Activated T-cell treated with anti-CD3 and anti-CD28 coated beads, Interleukin-2, amount 50 U/mL, for 72 hours (primary cell): ENCODE measurements at places on chromosomes 7 and 10. TPM values are rescaled to one million over a fixed set of nuclear protein-coding genes. Genes with fewer than 3 reads are reported as not detected.

KDM7A gene
- total RNA-seq: 28.1 TPM

AGAP4 gene
- total RNA-seq: 34.0 TPM

HOXA3 gene
- not detected for total RNA-seq

GJC3 gene
- 1.7 TPM for total RNA-seq

BMPER gene
- total RNA-seq: not detected

SLC16A12 gene
- not detected for total RNA-seq

HK1 gene
- 143 TPM for total RNA-seq

- H3K36me3 ChIP-seq: peaks cover 7% of the 10 kb centered on the region
- H3K4me1 ChIP-seq: no peaks in the 10 kb centered on the region
- DNase-seq: no peak
- H3K4me3 ChIP-seq: no peak overlapping the region
- peaks cover 13% of the 10 kb centered on the region for H3K27me3 ChIP-seq
- no peak overlapping the region for H3K27ac ChIP-seq
Measured at GRCh38 chr10:31792745-31793144, 135.9 kb downstream of the ARHGAP12 start.

GRCh38 chr10:117442944-117443685, 67.9 kb upstream of the PDZD8 start:
- DNase-seq: peak; percentile 68
- no peak overlapping the region for H3K27ac ChIP-seq
- H3K4me1 ChIP-seq: no peaks in the 10 kb centered on the region
- H3K27me3 ChIP-seq: peaks cover 20% of the 10 kb centered on the region
- H3K36me3 ChIP-seq: peaks cover 5% of the 10 kb centered on the region
- H3K4me3 ChIP-seq: peak overlapping the region; percentile 22

DNA sequence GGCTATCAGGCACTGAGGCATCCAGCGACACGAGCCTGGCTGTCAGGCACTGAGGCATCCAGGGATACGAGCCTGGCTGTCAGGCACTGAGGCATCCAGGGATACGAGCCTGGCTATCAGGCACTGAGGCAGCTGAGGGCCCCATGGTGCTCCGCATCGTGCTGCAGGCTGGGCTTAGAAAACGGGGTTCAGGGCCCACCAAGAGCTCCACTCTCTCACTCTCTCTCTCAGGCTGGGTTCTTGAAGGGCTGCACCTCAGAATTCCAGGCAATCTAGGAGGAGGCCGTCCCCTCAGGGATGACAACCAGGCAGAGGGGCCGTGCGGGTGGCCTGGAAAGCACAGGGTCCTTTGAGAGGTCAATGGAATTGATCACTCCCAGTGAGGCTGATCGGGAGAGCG, 69.0 kb downstream of the CFAP46 start:
- H3K27me3 ChIP-seq: peaks cover 25% of the 10 kb centered on the region
- no peaks in the 10 kb centered on the region for H3K36me3 ChIP-seq
- H3K27ac ChIP-seq: no peak overlapping the region
- no peaks in the 10 kb centered on the region for H3K4me1 ChIP-seq
- no peak for DNase-seq
- H3K4me3 ChIP-seq: no peak overlapping the region

DNA sequence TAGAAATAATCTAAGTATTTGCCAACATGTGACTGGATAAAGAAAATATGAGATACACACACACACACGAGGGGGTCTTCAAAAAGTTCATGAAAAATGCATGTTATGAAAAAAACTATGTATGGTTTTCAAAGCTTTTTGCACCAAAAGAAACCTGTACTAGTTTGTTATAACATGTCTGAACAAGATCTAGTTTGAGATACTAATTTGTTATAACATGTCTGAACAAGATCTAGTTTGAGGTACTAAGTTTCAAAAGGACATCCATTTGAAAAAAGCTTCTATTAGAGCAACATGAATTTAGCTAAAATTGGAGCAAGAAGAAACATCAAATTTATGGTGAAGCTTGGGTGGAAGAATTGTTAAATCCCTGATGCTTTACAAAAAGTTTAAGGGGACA, 19.8 kb upstream of the ADRA2A start:
- no peak for DNase-seq
- no peak overlapping the region for H3K4me3 ChIP-seq
- H3K27me3 ChIP-seq: peaks cover 18% of the 10 kb centered on the region
- H3K4me1 ChIP-seq: no peaks in the 10 kb centered on the region
- peaks cover 1% of the 10 kb centered on the region for H3K36me3 ChIP-seq

GRCh38 chr10:21495752-21496342, 29.6 kb downstream of the SKIDA1 start:
- peaks cover 25% of the 10 kb centered on the region for H3K4me1 ChIP-seq
- H3K36me3 ChIP-seq: peaks cover 1% of the 10 kb centered on the region
- no peak overlapping the region for H3K27ac ChIP-seq
- DNase-seq: peak; percentile 94
- peak overlapping the region; percentile 97 for H3K4me3 ChIP-seq

GRCh38 chr10:77501846-77502261, 135.8 kb downstream of the KCNMA1 start:
- DNase-seq: no peak
- peaks cover 22% of the 10 kb centered on the region for H3K4me1 ChIP-seq
- H3K4me3 ChIP-seq: peak overlapping the region; percentile 6
- H3K27me3 ChIP-seq: peaks cover 26% of the 10 kb centered on the region
- no peak overlapping the region for H3K27ac ChIP-seq

DNA sequence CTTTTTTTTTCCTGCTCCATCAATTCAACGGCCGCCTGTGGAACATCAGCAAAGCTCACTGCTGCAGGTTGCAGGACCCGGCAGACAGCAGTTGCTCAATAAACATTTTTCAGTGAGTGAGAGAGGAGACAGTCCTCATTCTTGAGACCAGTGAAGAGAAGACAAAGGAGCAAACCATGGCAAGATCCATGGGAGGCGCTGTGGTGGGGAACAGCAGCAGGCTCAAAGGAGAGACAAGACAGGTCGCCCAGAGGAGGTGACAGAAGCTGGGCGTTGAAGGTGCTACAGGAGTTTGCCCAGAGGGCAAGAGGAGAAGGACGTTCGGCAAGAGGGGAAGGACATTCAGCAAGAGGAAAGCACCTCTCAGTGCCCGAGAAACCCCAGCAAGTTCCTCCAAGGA, 74.5 kb upstream of the FGFR2 start:
- H3K27ac ChIP-seq: no peak overlapping the region
- peaks cover 16% of the 10 kb centered on the region for H3K27me3 ChIP-seq
- DNase-seq: no peak
- no peaks in the 10 kb centered on the region for H3K4me1 ChIP-seq
